ENCODE measurements at places on chromosomes 4 and X. TPM values are rescaled to one million over a fixed set of nuclear protein-coding genes. Genes with fewer than 3 reads are reported as not detected.

Gene GPC3
- not detected for total RNA-seq

DNA sequence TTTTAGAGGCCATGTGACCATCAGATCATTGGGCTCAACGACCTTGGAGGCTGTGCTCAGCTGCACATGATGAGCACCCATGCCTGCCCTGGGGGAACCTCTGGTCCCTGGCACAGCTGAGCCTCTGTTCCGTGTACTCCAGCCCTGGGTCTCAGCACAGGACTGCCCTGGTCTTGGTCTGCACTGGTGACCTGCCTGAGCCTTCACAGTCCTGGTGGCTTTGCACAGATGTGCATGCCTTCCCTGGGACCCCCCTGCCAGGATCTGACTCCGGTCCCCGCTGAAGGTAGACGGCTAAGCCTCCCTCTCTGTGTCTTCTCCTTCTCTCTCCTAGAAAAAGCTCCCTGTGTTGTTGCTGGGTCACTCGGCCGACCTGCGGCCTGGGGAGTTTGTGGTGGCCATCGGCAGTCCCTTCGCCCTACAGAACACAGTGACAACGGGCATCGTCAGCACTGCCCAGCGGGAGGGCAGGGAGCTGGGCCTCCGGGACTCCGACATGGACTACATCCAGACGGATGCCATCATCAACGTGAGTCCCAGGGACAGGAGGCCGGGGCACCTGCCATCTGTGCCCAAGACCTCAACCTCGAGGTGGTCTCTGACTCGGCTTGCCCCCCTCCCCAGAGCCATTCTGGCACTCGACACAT is 21.6 kb downstream of the HTRA3 start:
- DNase-seq: no peak

GRCh38 chr4:55554453-55555030 is 7.8 kb upstream of the CLOCK start:
- peak; percentile 52 for DNase-seq

DNA sequence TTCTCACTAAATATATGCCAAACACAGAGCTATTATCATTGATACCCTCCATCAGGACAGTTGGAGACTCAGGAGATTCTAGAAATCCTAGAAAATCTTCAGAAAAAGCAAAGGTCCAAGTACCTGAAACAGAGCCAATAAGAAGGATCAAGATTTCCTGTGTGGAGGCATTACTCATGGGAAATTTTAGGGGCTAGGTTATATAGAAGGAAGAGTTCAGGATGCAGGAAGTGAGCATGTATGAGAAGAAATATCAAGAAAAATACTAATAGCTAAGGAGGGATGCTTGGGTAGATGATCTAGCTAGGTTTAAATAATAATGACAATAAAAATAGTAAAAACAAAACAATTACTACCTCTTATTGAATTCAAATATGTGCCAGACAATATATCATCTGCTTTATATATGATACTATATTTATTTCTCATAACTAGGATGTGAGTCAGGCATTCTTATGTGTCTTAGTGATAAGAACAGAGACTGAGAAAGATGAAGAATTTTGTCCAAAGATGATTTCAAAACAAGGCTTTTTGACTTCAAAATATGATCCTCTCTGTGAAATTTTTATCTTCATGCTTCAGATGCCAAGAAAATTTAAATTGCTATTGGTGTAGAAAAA is 66.4 kb upstream of the HHIP start:
- DNase-seq: peak; percentile 65

DNA sequence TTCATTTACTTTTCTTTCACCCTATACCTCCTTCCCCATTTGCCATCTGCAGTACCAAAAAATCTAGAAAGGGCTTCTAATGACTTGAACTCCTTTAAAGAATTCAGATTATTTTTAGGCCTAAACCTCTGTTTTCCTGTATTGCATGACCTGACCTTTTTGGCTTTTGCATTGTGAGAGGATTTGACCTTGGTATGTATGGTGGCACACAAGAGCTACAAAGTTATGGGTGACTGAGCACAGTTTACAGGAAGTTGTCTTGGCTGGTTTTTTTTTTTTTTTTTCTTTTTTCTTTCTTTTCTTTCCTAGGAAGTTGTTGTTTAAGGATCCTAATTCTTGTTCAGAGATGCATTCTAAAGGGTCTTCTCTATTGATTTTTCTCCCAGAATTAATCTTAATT is 32.0 kb upstream of the MTMR8 start:
- DNase-seq: no peak

DNA sequence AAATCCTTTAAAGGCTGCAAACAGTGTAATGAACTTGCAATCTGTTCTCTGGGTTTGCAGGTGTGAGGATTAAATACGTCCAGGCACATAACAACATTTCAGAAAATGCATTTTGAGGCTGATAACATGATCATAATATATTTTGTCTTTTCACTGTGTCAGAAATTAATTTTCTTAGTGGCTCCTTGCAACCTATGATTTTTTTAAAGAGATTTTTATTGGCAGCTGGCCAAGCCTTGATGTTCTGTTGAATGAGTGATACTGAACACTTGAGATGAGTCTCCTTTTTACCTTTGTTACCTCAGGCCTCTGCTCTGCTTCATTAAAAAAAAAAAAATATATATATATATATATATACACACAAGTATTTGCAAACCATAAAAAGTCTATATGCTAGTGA is 68.2 kb upstream of the TENM3 start:
- no peak for DNase-seq
